ENCODE measurements at places on chromosomes 13 and 19.
A peak's percentile ranks its signal among the peaks of the same experiment; 100 is the strongest.

DNA sequence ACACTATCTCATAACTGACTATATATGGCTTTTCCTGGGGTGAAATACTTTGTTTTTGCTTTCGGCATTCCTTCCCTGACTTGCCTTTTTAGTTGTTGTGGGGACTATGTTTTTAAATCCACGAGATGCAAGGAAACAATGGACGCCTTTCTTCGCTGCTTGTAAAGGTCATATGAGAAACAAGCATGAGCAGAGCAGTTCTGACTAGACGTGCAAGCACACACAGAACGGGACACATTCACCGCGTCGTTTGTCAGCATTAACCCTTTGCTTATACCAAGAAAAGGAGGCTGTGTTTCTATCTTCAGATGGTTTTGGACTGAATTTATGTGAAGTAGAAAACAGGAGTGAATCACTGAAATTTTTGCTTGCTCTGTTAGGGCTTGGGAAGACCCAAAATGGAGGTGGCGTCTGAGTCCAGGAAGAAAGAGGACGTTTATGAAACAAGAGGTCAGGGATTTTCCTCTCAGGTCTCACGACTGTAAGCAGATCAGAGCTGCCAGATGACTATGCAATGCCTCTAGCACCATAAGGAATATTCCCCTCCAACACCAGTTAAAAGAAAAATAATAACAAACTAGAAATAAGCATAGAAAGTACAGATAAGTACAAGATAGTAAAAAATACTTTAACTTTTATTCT, 358.9 kb downstream of the DLEU7 start:
- no peak for DNase-seq

GRCh38 chr13:68057836-68058235, 827.7 kb upstream of the PCDH9 start:
- no peak for DNase-seq

DNA sequence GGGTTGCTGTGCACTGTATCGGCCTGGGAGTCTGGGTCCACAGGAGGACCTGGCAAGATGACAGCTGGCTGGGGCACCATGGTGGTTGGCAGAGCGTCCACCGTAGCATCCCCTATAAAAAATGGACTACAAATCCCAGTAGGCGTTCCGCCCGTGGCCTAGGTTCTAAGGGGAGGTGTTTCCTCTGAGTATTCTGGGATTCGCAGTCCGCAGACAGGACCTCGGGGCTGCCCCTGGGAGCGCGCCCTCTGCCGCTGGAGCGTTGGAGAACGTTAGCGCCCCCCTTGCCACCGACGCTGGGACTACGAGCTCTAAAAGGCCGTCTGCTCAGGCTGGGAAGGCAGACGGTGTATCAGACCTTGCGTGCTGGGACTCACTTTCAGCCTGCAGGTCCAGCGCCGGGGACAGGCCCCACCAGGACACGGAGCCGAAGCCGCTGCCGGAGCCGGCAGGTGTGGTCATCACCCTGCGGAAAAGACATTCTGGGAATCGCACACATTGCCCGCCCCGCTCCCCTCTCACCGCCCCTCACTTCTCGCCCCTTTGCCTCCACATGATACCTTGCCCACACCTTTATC, 372 bp downstream of the DNAAF3 start:
- DNase-seq = no peak

- no peak for DNase-seq
Measured at GRCh38 chr13:51844862-51845573, at the start of gene TMEM272. TMEM272 (minus strand) TSS chr13:51845177; CDS start chr13:51838530, 6,647 bp downstream.

DNA sequence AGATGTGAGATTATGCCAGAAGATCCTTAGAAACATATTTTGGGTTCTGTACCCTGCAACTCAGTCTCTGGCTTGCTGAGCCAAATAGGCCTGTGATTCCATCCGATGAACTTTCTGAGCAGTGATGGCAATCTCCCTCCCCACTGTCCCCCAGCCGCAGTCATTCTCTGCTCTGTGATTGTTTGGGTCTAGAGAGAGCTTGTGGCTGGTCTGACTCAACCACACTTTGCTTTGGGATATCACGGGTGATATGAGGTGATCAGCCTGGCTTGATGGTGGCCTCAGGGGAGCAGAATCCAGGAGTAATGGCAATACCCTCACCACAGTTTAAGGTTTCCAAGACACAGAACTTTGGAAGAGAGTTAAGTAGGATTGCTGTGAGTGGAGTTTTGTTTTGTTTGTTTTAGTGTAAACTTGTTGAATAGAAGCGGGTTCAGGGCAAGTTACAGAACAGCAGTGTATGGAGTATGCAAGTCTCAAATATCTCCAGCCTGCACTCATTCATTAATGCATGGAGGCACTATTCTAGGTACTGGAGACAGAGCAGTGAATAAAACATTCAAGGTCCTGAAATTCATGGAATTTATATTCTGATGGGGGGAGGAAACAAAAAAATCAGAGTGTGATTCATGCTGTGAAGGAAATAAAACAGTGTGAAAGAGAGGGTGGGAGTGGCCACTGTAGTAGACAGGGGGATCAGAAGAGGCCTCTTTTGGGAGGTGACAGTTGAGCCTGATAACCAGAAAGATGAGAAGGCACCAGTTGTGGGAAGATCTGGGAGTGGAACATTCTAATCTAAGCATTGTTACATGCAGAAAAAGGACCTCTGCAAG, 5.3 kb downstream of the SAMD4B start:
- DNase-seq = no peak

DNA sequence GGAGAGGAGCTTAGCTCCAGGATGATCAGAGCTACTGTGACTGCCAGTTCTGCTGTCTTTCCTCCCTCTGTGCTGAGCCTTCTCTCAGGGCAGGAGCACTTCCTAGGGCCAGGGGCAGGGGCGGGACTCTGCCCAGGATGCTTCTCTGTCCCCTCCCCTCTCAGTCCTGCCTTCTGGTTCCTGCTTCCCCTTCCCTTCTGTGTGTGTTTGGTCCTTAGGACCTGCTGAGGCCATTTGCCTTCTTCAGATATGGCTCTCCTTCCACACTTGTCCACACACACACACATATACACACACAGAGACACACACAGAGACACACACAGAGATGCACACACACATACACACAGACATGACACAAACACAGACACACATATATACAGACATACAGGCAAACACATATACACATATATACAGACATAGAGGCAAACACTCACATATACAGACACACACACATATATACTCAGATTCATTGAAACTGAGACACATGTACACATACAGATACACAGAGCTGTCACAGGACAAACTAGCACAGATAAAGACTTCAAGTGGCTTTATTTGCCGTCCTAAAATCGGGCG, 22.0 kb upstream of the CD177 start:
- DNase-seq = no peak

DNA sequence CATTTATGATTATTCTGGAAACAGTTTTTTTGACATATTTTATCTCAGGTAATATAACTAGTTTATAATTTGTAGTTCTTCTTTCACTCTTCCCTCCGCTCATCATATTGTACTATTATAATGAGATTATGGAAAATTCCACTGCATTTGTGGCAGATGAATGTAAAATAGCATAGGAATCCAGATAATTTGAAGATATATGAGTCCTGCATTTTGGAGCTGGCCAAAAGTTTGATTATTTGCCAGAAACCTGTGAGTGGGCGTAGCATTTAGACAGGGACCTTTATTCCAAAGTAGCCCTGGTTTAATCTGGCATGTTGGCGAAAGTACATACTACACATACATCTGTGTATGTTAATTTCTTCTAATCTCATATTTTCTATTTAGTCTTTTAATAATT, 65.2 kb downstream of the FNDC3A start:
- no peak for DNase-seq

- peak; percentile 68 for DNase-seq
Measured at GRCh38 chr19:20661150-20661819, at the start of gene ZNF626. ZNF626 (minus strand) TSS chr19:20661571; CDS start chr19:20661446, 125 bp downstream.

GRCh38 chr13:62014299-62014698, 598.6 kb upstream of the PCDH20 start:
- DNase-seq = peak; percentile 6

DNA sequence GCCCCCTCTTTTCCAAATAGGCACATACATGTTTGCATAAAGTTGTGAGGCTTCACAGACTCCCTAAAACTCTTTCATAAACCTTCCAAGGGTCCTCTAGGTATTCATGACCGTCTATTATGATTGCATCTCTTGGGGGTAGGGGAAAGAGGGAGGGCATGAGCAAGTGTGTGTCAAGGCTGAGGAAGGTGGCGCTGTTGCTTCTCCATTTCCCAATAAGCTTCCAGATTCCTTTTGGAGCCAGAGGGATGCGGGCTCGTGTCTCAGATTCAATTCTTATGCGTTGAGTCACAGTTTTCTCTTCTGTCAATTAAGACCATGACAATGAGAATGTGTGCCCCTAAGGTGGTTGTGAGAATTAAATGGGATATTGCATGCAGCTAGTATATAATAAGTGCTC, 51.0 kb upstream of the CYP2A7 start:
- no peak for DNase-seq

DNA sequence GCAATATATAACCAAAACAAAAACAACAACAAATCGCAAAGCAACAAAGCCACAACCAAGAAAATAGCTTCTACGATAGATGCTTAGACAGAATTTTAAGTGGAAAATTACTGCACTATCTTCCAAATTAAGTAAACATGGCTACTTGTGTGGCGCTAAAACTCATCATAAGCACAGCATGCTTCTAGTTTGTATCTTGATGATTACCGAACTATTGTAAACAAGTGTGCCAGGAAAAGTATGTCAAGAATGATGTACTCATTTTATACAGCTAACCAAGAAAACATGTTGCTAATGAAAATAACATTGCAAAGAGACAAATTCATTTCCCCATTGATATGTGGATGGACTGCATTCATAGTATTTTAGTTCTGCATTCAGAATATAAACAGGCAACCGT, 271.9 kb upstream of the GPC6 start:
- DNase-seq = no peak

GRCh38 chr19:46659151-46660007, 1.6 kb downstream of the DACT3 start:
- DNase-seq = no peak

DNA sequence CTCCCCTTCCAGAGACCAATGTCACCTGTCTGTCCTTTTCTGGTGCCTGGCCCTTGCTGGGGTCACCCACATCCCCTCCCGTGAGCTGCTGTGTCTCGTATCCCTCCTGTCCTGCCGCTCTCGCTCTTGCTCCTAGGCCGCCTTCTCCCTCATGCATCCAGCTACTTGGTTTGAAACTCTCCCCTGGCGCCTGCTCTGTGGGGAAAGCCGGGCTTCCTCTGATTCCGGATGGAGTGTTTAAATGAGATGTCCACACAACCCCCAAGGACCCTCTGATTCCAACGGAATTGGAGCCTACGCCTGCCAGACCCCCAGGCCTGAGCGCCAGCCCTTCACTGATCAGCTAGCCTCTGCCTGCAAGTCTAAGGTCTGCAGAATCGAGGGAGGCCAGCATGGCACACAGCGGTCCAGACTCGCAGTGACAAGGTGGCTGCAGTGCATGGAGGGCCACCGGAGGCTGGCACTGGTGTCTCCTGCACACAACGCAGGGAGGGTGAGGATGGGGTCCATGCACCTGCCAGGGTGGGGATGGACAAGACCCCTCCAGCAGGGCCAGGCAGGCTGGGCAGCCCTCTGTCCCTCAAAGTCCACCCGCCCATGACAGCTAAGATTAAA, 47.2 kb downstream of the RFX2 start:
- no peak for DNase-seq

GRCh38 chr19:49231804-49232203, 74.2 kb downstream of the TRPM4 start:
- DNase-seq = no peak

- DNase-seq = no peak
Measured at GRCh38 chr13:29835280-29836061, 14.9 kb downstream of the UBL3 start.

- no peak for DNase-seq
Measured at GRCh38 chr19:28487999-28488398, 725.0 kb downstream of the UQCRFS1 start.

DNA sequence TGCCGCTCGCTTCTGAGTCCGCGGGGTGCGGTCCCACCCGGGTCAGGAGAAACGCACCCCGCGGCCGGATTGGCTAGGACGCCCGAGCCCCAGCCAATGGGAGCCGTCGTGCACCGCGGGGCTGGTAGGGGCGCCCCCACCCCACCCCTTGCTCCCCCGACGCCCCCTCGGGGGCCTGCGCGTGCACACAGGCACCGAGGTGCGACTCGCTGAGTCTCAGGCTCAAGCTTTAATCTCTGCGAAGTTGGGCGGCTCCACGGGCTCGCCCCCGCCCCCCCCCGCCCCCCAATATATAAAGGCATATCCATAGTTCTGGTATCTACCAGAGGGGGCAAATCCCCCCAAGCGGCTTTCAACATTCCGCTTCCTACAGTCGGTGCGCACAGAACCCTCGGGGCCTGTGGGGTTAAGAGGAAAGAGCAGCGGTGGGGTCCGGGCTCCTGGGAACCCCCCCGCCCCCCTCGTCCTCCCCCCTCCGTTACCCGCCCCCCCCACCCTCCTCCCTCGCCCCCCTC, at the start of gene COX6B2:
Gene COX6B2 (minus strand): TSS at position 22 of the 515 bp plus-strand sequence. CDS start 198 bp downstream, outside the sequence.
- no peak for DNase-seq

GRCh38 chr13:95642028-95642621, 2.4 kb downstream of the DZIP1 start:
- no peak for DNase-seq

DNA sequence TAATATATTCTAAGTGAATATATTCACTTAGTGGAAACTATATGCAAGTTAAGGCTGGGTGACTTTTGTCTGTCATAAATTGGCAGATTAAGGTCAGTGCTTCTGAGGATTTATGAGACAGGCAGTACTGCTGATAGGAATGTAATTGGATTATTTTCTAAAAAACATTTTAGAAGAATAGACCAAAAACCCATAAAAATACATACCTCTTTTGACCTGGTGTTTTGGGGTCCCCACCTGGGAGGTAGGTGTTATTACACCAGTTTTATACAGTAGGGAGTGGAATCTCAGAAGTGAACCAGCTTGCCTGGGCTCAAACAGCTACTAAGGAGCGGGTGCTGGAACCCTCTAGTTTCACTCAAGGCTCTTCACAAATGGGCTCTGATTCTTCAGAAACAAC, 25.3 kb downstream of the COG3 start:
- no peak for DNase-seq

DNA sequence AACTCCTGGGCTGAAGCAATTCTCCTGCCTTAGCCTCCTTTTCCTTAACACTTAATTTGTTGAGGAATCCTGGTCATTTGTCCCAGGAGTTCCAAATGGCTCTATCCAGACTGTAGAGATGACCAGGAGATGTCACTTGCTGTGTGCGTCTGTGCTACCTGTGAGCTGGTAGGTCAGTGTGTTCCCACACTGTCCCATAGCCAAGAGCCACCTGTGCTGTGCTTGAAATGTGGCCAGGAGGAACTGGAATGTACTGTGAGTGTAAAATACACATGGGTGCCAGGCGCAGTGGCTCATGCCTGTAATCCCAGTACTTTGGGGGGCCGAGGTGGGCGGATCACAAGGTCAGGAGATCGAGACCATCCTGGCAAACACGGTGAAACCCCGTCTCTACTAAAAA, 29.4 kb upstream of the KDM4B start:
- no peak for DNase-seq

DNA sequence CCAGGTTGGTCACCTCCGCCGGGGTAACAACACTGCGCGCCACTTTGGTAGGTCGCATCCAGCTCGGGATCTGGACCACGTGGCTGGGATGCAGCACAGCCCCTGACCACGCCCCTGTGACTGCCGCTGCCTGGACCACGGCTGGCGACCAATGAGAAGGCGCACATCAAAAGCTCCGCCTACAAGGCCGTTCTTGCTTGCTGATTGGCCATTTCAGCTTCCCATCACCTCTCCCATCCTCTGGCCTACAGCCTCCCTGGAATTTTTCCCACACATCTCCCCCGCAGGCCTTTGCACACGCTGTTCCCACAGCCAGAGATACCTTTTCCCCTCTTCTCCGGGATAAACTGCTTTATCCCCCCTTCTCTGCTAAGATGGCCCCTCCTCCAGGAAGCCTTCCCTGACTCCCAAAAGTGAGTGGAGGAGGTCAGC, 12.5 kb upstream of the MAP1S start:
- DNase-seq = no peak

- DNase-seq = no peak
Measured at GRCh38 chr19:40811478-40812341, 12.7 kb downstream of the EGLN2 start.

All from NCI-H2081 treated with DMSO at 0.1 percent for 48 hours (cell line).